Activated CD4-positive, alpha-beta T cell treated with anti-CD3 and anti-CD28 coated beads, Interleukin-2, amount 10 ng/mL, durations not matched to agents 7 days and 5 days (primary cell): ENCODE measurements at places on chromosomes 11 and 22. TPM values are rescaled to one million over a fixed set of nuclear protein-coding genes. Genes with fewer than 3 reads are reported as not detected.

The RPS13 gene
- 1,094 TPM for total RNA-seq

The OR6T1 gene
- total RNA-seq, result not detected

The OR4C13 gene
- not detected for total RNA-seq

The DBX1 gene
- not detected for total RNA-seq

The TTC28 gene
- total RNA-seq, result 1.2 TPM

The MYEOV gene
- not detected for total RNA-seq

- no peak for DNase-seq
Observed at GRCh38 chr11:57191311-57192219, 9.8 kb downstream of the LRRC55 start.

- DNase-seq, result no peak
Observed at GRCh38 chr11:89490981-89491690, at the start of gene NOX4. Gene NOX4, minus strand, starts transcription at chr11:89491375. Its CDS starts 129 bp downstream, at chr11:89491246.

GRCh38 chr22:47089796-47090460, 327.5 kb downstream of the TBC1D22A start:
- no peak for DNase-seq

GRCh38 chr22:20472629-20473442, 22.8 kb downstream of the KLHL22 start:
- no peak for DNase-seq

- DNase-seq, result no peak
Observed at GRCh38 chr22:35544827-35545226, 4.2 kb downstream of the RASD2 start.

- DNase-seq, result no peak
Observed at GRCh38 chr11:102551169-102551781, 20.7 kb upstream of the MMP7 start.

DNA sequence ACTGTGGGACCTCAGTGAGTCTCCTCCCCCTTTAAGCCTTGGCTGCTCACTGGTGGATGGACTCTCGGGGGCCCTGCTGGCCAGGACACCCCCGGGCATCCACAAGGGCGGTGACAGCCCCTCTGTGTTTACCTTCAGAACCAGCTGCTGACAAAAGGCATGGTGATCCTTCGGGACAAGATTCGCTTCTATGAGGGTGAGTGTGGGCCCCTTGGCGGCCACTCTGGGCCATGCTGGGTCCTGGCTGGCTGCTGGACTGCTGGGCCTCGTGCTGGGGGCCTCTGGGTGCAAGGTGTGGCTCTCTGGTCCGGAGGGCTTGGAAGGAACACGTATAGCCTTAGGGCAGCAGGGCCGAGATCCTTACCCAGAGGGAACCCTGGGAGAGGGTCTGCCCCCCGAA, 24.4 kb downstream of the PRR5 start:
- no peak for DNase-seq

DNA sequence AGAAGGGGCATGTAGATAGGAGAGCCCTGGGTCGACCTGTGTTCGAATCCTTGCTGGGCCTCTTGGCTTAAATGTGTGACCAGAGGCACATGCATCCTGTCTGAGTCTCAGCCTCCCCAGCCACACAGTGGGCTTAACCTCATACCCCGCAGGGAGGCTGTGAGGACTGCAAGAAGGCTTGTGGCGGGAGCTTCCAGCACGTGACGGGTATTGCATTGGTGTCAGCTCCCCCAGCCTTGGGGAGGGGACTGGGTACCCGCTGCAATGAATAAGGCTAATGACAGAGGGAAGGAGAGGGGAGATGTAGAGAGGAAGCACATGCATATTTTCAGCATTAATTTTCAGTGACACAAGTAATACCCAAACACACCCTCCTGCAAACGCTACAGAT, 8.1 kb downstream of the RASD2 start:
- no peak for DNase-seq

DNA sequence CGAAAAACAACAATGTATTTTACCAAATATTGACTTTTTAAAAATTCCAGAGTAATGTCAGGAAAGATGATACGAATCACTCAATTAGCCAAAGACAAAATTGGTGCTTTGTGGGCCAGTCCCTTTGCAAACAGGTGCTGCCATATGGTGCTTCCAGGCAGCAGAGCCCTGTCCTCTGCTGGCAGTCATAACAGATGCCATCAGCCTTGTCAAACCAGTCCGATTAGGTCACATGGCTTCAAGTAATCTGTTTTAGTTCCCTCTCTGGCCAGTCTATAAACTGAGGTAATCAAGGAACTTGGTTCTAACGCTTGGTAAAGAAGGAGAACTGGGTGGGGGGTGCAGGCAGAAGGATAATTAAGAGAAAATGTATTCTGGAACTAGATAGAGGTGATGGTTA, 49.1 kb upstream of the CAPRIN1 start:
- no peak for DNase-seq

DNA sequence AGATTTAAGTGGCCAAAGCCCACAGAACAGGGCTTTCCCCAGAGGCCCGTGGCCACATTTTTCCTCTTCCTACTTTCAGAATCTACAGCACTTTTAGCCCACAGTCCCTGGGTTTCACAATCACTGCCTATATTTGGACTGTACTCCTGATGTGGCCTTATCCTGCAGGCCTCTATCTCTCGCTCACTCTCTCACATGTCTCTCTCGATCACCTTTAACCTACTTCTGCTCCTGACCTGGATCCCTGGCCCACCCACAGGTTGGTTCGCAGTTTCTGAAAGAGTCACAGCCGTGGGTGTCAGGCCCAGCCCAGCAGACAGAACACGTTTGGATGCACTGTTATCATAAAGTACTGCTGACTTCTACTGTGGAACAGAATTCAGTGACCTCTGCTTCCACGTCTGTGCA, 55.5 kb downstream of the LARGE1 start:
- DNase-seq, result no peak

DNA sequence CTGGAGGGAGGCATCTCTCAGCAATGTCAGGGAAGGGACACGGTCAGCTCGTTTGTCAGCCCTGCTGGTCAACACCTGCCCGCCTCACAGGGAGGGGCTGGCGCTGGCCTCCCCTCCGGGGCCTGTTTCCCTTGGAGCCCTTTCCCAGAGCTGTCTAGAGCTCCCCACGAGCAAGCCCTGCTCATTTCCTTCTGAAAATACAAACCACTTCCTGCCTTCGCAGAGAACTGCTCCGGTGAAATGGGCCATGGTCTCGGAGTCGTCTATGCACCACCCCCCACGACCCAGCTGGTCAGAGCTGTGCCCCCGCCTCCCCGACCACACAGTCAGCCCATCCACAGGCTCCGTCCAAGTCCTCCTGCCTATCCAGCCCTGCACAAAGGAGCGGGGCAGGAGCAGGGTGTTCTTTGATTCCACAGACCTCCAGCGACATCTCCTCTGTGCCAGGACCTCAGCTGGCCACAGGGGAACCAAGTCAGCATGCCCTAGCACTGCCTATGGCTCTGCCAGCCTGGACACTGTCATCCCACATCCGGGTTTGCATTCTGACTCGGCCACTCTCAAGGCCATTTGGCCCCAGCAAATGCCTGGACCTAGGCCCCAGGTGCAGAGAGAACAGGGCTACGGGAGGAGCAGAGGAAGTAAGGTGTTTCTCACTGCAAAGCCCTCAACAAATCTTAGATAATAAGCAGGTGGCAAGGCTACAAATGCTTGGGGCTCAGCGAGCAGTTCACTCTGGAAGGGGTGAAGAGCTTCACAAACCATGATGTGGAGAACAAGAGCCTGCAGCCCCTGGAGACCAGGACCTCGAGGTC, 82.1 kb upstream of the WNT11 start:
- DNase-seq, result peak; percentile 41

GRCh38 chr11:32221476-32222032, 130.7 kb downstream of the RCN1 start:
- no peak for DNase-seq

GRCh38 chr22:47901911-47902310, 1139.5 kb downstream of the TBC1D22A start:
- no peak for DNase-seq

- DNase-seq, result no peak
Observed at GRCh38 chr11:111814557-111815320, 48.5 kb upstream of the PPP2R1B start.

DNA sequence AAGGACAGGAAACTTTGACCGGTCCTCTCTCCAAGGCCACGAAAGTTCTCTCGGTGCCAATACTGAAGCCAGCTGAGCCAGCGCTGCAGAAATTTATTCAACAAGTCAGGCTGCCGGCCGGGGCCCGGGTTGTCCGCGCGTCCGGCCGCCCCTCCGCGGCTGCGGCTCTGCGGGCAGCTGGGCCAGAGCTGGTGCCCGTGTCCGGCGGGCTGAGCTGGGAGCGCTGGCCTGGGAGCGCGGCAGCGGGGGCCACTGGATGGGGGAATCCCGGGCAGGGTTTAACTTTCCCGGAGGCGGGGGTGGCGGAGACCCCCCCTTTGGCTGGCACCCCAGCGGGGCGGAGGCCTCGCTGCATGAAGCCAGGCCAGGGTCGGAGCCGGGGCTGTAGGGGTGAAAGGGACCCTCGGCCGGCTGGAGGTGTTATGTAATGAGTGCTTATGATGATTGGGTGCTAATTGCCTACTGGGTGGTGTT, 12.3 kb upstream of the CACNA1I start:
- no peak for DNase-seq

GRCh38 chr11:100991541-100991940, 138.1 kb downstream of the PGR start:
- no peak for DNase-seq

- DNase-seq, result peak; percentile 41
Observed at GRCh38 chr11:118878163-118878563, 5.5 kb upstream of the CXCR5 start.

DNA sequence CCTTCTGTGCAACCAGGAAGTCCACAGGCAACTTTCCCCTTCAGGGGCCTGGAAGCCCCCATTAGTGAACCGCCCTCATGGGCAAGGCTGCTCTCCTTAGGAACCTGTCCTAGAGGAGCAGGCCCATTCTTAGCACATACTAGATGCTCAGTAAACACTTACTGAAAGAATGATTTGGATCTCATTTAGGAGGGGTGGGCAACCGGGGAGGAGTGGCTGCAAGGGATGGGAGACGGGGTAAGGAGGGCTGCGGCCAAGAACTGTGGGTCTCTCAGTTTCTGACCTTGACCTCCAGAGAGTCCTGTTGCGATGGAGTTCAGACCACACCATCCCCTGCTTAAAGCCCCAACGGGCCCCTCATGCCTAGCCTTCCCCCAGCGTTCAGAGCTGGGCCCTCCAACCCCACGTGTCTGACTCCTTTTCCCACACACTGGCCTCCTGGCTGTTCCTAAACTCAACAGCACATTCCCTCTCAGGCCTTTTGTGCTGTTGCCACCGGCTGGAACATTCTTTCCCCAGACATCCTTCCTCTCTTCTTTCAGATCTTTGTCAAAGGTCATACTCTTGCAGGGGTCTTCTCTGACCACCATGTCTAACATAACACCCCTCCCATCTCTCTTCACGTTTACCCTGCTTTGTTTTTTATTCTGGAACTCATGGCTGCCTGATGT, 20.7 kb upstream of the PICK1 start:
- no peak for DNase-seq

DNA sequence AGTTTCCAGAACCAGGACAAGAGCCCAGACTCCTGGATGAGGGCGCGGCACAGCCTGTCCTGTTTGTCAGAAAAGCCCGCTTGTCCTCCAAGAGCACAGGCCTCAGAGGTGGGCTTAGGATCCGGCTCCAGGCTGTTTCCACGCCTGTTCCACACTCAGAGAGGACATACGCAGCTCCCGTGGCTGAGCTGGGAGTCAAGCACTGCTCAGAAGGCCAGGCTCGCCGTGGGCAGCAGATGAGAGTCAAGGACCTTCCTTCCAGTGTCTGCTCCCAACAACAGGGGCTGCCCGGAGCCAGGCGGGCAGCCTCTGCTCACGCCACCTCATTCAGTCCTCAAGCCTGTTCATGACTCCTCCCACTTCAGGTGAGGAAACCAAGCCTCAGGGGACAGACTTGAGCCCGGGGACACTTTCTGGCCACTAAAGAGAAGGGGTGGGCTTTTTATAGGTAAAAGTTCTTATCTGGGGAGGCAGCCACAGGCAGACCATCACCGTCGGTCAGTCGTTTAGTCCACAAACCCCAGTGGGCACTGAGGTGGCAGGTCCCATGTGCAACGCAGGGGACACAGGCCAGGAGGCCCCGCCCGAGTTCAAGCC, 3.8 kb downstream of the CYB5R3 start:
- DNase-seq, result no peak

GRCh38 chr11:91086028-91086427, 863.2 kb upstream of the CHORDC1 start:
- DNase-seq, result no peak

DNA sequence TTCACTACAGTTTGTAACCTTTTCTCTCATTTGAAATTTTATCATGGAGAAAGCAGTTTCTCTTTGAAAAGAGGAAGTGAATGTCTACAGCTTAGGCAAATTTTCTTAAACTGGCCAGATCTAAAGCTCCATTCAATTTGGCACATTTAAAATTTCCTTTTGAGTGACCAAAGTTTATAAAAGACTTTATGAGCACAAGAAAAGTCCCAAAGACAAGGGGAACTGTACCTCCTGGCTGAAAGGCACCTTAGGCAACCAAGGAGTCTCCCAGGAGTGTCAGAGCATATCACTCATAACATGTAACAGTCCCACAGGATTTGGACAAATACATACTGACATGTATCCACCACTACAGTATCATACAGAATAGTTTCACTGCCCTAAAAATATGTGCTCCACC, 41.3 kb downstream of the NARS2 start:
- DNase-seq, result no peak

DNA sequence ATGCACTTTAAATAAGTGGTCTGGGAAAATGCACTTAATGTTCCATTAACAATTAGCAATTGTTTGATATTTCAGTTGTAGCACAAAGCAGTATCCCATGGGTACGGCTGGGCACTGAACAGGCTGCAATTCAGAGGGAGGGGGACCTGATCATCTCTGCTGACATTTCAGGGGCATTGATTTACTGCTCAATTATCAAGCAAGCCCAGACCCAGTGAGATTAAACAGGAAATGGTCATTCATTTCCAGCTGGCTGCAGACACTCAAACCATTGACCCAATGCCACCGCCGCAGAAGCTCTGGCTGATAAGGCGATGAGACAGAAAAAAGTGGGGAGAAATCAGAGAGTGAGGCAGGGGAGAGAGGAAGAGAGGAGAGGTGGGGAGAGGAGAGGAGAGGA, 1.2 kb downstream of the GPR83 start:
- no peak for DNase-seq

DNA sequence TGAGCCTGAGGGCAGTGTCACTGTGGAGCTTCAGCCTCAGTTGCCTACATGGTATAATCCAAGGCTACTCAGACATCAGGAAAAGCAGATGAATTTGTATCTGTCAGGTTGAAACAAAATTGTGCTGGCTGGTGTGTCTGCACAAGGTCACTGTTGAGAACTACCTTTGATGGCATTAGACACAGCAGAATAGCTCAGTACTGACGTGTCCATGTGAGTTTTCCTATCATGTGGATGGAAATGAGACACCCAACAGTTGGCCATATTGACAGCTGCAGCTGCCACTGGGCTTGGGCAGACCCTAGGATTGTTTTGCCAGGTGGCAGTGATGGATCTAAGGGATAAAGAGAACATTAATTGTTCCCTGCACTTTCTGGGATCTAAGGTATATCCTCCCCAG, 15.8 kb downstream of the CCDC134 start:
- no peak for DNase-seq

DNA sequence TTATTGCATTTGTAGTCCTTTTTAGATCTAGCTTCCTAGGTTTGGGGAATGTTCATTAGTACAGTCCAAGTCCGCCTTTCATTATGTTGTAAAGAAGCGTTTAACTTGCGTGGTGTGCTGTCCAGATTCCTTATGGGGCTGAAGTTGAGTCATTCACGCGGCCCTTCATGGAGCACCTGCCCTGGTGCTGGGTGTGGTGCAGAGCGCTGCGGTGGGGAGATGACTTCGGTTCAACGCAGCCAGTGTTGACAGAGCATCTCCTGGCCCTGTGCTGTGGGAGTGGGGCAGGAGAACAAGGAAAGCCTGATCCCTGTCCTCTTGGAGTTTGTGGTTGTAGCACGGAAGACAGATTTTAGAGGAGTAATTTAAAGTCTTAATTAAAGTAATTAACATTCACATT, 152.0 kb downstream of the TBC1D22A start:
- DNase-seq, result no peak
